Stimulated activated CD8-positive, alpha-beta memory T cell treated with anti-CD3 and anti-CD28 coated beads, Interleukin-4, amount 100 ng/mL, for 24 hours (primary cell): ENCODE measurements at places on chromosomes 5 and 9.

- DNase-seq = peak; percentile 16
Measured at GRCh38 chr5:119269061-119269944, 86.5 kb upstream of the TNFAIP8 start.

- DNase-seq = no peak
Measured at GRCh38 chr9:115413304-115413703, 295.3 kb upstream of the TNC start.

- DNase-seq = no peak
Measured at GRCh38 chr5:149203921-149204441, 62.7 kb downstream of the ABLIM3 start.

GRCh38 chr5:16489322-16489791 is 23.8 kb upstream of the ZNF622 start:
- no peak for DNase-seq

GRCh38 chr9:137315581-137316011 is 13.5 kb upstream of the NRARP start:
- no peak for DNase-seq

DNA sequence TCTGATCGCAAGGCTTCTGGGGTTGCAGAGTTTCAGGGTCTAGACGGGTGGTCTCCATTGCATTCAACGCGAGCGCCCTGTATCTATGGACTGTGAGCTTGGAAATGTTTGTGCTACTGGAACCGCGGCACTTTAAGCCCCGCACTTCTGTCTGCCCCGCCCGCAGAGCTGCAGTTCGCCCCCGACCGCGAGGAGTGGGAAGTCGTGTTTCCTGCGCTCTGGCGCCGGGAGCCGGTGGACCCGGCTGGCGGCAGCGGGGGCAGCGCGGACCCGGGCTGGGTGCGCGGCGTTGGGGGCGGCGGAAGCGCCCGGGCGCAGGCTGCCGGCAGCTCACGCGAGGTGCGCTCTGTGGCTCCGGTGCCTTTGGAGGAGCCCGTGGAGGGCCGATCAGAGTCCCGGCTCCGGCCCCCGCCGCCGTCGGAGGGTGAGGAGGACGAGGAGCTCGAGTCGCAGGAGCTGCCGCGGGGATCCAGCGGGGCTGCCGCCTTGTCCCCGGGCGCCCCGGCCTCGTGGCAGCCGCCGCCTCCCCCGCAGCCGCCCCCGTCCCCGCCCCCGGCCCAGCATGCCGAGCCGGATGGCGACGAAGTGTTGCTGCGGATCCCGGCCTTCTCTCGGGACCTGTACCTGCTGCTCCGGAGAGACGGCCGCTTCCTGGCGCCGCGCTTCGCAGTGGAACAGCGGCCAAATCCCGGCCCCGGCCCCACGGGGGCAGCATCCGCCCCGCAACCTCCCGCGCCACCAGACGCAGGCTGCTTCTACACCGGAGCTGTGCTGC is 1.0 kb downstream of the ADAMTS19 start:
- no peak for DNase-seq

DNA sequence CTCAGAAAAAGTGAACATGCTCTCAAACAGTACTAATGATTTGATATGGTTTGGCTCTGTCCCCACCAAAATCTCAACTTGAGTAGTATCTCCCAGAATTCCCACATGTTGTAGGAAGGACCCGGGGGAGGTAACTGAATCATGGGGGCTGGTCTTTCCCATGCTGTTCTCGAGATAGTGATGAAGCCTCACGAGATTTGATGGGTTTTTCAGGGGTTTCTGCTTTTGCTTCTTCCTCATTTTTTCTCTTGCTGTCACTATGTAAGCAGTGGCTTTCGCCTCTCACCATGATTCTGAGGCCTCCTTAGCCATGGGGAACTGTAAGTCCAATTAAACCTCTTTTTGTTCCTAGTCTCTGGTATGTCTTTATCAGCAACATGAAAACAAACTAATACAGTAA is 401.3 kb downstream of the BNC2 start:
- no peak for DNase-seq

GRCh38 chr9:117887383-117887782 is 183.2 kb downstream of the TLR4 start:
- DNase-seq = no peak

DNA sequence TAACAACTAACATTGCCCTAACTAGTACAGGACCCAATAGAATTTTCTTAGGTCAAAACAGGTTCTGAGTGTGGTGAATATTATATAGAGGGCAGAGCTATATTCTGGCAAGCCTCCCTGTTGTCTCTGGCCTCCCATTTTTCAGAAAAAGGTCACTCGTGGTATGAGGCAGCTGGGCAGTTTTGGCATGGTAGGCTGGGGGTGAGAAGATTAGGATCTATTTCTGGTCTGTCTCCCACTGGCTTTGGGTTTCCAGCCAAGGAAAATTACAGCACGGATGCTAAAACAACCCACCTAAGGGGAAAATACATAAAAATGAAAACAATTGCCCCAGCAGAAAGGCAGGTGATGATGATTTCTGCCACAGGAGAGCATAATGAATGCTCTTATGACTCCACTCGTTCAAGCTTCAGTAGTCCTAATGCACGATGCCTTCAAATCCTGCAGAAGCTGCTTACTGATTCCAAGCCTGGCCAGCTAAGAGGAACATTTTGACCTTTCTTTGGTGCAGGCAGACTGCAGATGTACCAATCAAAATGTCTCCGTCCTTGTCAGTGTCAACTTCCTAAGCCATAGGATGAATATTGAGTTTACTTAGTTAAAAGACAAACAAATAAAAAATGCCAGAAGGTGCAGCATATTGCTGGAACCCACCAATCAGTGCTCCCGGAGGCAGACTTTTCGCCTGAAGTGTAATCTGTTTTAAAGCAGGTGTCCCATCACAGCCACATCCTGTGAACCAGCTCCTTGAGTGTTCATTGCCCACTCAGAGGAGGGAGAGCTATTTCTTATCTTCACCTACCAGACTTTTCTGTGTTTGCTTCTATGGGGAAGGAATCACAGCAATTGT is 435.4 kb downstream of the ZSWIM6 start:
- no peak for DNase-seq
